Type B pancreatic cell (in vitro differentiated cells): ENCODE measurements at places on chromosomes 7 and 10.

DNA sequence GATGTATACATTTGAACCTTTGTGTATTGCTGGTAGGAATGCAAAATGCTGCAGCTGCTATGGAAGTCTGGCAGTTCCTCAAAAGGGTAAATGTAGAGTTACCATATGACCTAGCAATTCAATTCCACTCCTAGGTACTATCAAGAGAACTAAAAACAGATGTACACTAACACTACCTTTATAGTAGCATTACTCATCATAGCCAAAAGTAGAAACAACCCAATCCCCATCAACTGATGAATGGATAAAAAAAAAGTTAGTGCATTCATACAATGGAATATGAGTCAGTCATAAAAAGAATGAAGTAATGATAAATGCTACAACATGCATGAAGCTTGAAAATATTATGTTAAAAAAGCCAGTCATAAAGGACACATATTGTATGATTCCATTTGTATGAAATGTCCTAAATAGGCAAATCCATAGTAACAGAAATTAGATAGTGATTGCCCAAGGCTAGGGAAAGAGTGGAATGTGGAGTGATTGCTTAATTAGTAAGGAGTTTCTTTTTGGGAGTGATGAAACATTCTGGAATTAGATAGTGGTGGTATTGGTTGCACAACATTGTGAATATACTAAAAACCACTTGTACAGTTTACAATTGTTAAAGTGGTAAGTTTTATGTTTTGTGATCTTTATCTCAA, 96.4 kb upstream of the AOAH start:
- DNase-seq = no peak
- H3K36me3 ChIP-seq = no peaks in the 10 kb centered on the region
- H3K4me1 ChIP-seq = peaks cover 8% of the 10 kb centered on the region
- no peak overlapping the region for H3K27ac ChIP-seq

- no peak overlapping the region for H3K4me3 ChIP-seq
- H3K4me1 ChIP-seq = peaks cover 18% of the 10 kb centered on the region
- H3K27me3 ChIP-seq = no peaks in the 10 kb centered on the region
- peaks cover 15% of the 10 kb centered on the region for H3K36me3 ChIP-seq
Observed at GRCh38 chr7:2151237-2151636, 81.5 kb downstream of the MAD1L1 start.

DNA sequence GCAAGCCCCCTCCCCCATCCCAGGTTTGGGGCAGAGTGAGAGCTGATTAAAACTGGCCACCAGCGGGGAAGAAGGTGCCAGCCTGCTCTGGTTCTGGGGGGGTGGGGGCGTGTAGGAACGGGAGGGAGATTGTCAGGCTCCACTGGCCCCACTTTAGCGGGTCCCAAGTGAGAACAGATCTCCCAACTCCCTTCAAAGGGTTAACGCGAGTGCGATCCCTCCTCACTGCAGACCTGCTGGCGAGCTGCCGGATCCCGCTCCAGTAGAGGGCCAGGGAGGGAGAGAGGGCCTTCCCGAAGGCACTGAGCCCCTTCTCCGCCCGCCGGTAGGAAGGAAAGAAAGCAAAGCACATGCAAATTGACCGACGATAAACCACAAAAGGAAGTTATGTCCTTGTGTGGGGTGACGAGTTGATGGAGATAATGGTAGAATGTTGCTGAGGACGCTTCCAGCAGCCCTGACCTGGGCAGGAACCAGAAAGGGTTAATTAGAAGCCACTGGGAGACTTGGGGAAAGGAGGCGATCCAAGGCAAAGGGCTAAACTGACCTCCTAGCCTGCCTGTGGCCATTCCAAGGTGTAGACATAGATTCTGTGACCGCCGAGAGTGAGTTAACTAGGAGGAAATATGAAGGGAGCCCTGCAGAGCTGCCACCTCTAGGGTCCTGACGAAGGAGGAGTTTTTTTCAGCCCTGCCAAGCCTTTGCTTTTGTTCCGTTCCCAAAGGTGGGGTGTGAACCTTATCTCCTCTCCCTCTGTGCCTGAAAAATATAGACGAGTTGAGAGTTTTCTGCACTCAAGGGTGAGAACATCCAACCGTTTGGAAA, 1.5 kb downstream of the NRG3 start:
- H3K27me3 ChIP-seq = peaks cover 82% of the 10 kb centered on the region
- peaks cover 8% of the 10 kb centered on the region for H3K4me1 ChIP-seq
- H3K36me3 ChIP-seq = no peaks in the 10 kb centered on the region
- H3K27ac ChIP-seq = peak overlapping the region; percentile 50

DNA sequence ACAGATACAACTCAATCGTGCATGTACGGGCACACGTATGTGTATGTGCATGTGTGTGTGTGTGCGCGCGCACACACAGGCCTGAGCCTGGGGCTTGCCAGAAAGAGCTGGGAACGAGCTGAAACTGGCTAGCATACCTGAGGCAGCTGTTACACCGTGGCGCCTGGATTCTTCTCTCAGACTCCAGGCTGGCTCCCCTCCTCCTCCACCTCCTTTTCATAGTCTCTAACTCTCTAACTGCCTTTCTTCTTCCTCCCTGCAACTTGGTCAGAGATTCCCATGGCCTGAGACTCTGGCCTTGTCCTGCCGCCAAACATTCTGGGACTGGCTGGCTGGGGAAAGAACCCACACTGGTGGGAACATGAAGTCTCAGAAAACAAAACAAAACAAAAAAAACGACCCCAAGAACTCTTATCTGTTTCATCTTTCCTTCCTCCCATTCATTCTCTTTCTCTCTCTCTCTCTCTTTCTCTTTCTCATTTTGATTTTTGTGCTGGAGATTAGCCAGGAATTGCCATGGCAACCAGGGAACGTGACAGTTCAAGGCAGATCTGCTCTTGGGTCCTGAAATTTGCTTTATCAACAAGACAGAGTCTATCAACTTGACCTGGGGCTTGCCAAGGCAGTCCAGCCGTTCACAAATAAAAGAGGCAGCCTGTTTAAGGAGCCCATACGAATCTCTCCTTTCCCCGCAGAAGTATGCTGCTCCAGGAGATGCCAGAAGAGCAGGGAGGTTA, 76.8 kb upstream of the SEM1 start:
- peak overlapping the region; percentile 7 for H3K27ac ChIP-seq
- peaks cover 31% of the 10 kb centered on the region for H3K4me1 ChIP-seq
- H3K4me3 ChIP-seq = peak overlapping the region; percentile 3
- no peak for DNase-seq
- no peaks in the 10 kb centered on the region for H3K36me3 ChIP-seq

DNA sequence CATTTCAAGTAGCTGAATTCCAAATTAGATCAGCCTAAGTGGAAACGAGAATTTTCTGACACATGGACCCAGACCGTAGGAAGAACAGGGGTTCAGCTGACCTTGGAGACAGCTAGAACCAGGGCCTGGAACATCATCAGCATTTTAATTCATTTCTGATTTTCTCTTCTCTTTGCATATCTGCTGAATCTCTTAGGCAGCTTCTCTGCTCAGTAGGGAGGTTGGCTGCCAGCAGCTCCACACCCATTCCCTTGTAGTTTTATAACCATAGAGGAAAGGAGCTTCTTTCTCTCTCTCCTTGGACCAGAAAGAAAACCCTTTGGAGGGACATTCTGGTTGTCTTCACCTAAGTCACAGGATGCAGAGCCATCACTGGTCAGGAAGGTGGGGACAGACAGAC, 36.0 kb downstream of the LMTK2 start:
- H3K4me1 ChIP-seq = no peaks in the 10 kb centered on the region
- DNase-seq = no peak
- no peaks in the 10 kb centered on the region for H3K27me3 ChIP-seq
- H3K27ac ChIP-seq = no peak overlapping the region
- H3K36me3 ChIP-seq = peaks cover 43% of the 10 kb centered on the region

GRCh38 chr7:1134951-1135350, 25.0 kb downstream of the ZFAND2A start:
- no peak for DNase-seq
- H3K4me3 ChIP-seq = no peak overlapping the region
- H3K4me1 ChIP-seq = peaks cover 9% of the 10 kb centered on the region
- peaks cover 18% of the 10 kb centered on the region for H3K36me3 ChIP-seq

DNA sequence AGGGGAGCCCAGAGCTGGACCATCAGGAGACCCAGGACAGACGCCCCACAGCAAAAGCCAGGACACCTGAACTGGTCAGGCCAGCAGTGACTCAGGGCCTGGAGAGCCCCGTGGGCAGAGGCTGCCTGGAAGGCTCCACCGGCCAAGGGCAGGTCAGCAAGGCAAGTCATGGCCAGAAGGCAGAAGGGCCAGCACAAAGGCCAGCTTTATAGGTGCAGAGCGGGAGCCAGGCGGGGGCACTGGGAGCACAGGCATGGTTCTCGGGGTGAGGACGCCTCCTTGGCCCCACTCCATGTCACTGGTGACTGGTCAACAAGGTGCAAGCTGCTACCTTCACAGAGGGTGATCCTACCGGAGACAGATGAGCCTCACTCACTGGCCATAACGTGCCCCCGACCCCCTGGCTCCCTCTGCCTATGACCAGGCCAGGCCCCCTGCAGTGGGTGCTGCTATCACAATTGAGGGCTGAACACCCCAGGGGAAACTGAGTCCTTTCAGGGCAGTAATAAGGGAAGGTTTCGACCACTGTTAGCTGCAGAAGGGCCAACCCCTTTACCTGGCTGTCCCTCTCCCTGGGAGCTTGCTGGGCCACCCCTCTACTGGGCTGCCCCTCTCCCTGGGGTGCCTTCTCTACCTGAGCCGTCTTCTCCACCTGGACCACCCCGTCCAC, 317.4 kb downstream of the PTPRN2 start:
- H3K27ac ChIP-seq = no peak overlapping the region
- H3K4me1 ChIP-seq = no peaks in the 10 kb centered on the region
- no peak overlapping the region for H3K4me3 ChIP-seq
- no peaks in the 10 kb centered on the region for H3K36me3 ChIP-seq

- no peak for DNase-seq
- H3K27ac ChIP-seq = no peak overlapping the region
- no peaks in the 10 kb centered on the region for H3K27me3 ChIP-seq
Observed at GRCh38 chr7:152661479-152661878, 14.5 kb downstream of the XRCC2 start.

DNA sequence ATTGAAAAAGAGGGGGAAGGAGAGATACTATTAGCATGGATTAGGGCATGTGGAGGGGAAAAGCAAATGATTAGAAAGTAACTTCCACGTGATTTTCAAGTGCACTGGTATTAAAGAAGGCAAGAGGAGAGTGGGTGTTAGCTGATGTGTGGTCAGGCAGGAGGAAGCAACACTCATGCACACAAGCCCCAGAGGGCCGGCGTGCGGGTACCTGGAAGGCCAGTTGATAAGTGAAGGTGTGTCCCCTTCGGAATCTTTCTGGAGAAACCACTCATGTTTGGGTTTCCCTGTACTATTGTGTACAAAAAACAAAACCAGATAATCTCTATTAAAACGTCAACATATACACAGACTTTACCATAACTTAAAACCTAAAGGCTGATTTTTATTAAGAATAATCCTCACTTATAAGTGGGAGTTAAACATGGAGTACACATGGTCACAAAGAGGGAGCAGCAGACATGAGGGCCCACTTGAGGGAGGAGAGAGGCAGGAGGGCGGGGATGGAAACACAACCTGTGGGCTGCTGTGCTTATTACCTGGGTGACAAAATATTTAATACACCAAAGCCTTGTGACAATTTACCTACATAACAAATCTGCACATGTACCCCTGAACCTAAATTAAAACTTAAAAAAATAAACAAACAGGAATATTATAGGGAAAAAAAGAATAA, 98.9 kb downstream of the SVIL start:
- no peaks in the 10 kb centered on the region for H3K27me3 ChIP-seq
- peak overlapping the region; percentile 65 for H3K4me3 ChIP-seq
- no peak for DNase-seq
- H3K36me3 ChIP-seq = peaks cover 34% of the 10 kb centered on the region
- H3K4me1 ChIP-seq = peaks cover 47% of the 10 kb centered on the region
- H3K27ac ChIP-seq = peak overlapping the region; percentile 37

DNA sequence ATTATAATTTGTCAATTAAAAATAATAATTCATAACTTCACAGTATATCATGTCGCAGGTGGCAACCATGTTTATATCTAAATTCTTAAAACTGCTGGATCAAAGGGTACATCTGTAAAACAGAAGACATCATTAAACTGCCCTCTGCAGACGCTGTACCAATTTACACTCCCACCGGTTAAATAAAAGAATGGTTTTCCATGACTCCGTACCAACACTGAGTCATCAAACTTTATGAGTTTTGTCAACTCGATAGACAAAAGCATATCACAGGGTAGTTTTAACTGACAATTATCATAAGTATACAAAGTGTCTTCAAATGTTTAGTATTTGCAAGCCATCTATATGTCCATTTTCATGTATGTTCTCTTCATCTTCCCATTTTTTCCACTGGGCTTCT, 5.7 kb upstream of the GSTK1 start:
- no peak for DNase-seq
- no peak overlapping the region for H3K4me3 ChIP-seq
- H3K27ac ChIP-seq = no peak overlapping the region
- no peaks in the 10 kb centered on the region for H3K4me1 ChIP-seq
- no peaks in the 10 kb centered on the region for H3K36me3 ChIP-seq

DNA sequence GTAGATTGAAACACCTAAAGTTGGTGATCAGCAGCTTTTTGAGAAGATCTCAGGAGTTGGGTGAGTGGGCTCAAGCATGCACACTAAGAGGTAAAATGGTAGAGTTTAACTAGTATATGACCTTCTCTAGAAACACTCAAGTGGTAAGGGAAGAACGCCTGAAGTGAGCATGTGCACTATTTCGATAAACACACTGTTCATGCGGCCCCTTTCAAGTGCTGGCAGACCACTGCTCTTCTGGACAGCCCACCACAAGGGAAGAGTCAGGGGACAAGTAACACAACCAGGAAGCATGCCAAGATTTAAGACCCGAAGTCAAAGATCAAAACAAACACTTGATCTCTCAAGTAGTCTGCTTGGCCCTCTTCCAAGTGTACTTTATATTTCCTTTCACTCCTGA, 519.5 kb upstream of the ZWINT start:
- no peaks in the 10 kb centered on the region for H3K36me3 ChIP-seq
- DNase-seq = no peak
- peaks cover 8% of the 10 kb centered on the region for H3K27me3 ChIP-seq
- H3K4me3 ChIP-seq = no peak overlapping the region
- peaks cover 9% of the 10 kb centered on the region for H3K4me1 ChIP-seq

GRCh38 chr10:68001539-68001938, 73.5 kb downstream of the HERC4 start:
- H3K36me3 ChIP-seq = peaks cover 28% of the 10 kb centered on the region
- no peak for DNase-seq
- H3K27me3 ChIP-seq = no peaks in the 10 kb centered on the region
- no peaks in the 10 kb centered on the region for H3K4me1 ChIP-seq
- no peak overlapping the region for H3K4me3 ChIP-seq
- no peak overlapping the region for H3K27ac ChIP-seq
